Suprapubic skin (tissue), 4 donors: ENCODE measurements at places on chromosomes 7 and 10. TPM values are rescaled to one million over a fixed set of nuclear protein-coding genes. Genes with fewer than 3 reads are reported as not detected.

DNA sequence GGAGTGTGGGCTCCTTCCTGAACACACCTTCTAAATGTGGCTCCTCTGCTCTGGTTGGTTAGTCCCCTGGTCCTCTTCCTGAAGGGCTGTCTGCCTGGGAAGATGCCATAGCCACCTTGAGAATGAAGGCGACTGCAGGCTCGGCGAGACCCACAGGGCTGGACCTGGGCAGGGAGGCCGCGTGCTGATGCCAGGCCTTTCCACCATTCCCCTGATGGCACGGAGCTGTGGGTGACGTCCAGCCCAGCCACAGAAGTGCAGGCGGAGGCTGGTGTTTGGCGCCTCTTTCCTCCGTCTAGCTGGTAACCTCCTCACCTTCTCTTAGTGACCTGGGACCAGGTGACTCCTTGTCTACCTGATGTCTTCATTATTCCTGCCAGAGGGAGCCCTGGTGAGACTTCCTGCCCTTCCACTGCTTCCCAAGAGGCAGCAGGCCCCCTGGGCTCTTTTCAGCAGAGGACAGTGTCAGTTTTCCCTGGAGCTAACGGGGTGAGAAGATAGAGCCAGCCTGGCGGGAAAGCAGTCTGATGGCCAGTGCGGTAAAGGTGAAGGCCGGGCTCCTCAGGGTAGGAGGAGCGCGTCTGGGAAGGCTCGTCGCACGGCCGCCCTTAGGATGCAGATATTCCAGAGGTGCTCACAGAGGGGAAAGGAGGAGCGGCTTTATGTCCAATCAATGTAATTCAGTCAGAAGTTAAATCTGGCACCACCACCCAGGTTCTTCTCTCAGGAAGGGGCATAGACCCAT lies 34.9 kb downstream of the GBX1 start:
- H3K27ac ChIP-seq = no peak overlapping the region
- no peaks in the 10 kb centered on the region for H3K27me3 ChIP-seq
- DNase-seq = no peak
- H3K36me3 ChIP-seq = peaks cover 100% of the 10 kb centered on the region
- H3K4me3 ChIP-seq = no peak overlapping the region

GRCh38 chr10:102850025-102850518 lies 4.0 kb upstream of the BORCS7 start:
- peaks cover 8% of the 10 kb centered on the region for H3K4me1 ChIP-seq
- H3K27ac ChIP-seq = no peak overlapping the region
- no peaks in the 10 kb centered on the region for H3K36me3 ChIP-seq
- H3K4me3 ChIP-seq = no peak overlapping the region
- no peak for DNase-seq

DNA sequence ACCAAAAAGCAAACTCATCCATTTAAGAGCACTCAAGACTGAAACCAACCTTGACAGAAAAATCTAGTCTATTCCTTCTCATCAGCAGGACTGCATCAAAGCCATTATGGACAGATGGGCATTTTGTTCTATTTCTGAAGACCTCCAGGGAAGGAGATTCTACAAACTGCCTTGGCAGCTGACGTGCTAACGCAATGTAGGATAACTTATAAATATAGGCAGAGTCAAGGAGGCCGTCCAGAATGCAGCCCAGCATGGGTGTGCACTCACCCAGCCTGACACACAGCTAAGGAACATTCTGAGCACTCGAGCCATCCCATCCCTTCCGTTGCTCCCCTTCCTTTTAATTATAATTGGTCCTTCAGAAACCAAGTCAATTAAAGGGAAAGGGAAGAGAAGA lies 25.3 kb upstream of the NEBL start:
- no peak overlapping the region for H3K27ac ChIP-seq
- no peaks in the 10 kb centered on the region for H3K36me3 ChIP-seq
- no peak for DNase-seq
- no peaks in the 10 kb centered on the region for H3K27me3 ChIP-seq
- H3K4me1 ChIP-seq = no peaks in the 10 kb centered on the region

DNA sequence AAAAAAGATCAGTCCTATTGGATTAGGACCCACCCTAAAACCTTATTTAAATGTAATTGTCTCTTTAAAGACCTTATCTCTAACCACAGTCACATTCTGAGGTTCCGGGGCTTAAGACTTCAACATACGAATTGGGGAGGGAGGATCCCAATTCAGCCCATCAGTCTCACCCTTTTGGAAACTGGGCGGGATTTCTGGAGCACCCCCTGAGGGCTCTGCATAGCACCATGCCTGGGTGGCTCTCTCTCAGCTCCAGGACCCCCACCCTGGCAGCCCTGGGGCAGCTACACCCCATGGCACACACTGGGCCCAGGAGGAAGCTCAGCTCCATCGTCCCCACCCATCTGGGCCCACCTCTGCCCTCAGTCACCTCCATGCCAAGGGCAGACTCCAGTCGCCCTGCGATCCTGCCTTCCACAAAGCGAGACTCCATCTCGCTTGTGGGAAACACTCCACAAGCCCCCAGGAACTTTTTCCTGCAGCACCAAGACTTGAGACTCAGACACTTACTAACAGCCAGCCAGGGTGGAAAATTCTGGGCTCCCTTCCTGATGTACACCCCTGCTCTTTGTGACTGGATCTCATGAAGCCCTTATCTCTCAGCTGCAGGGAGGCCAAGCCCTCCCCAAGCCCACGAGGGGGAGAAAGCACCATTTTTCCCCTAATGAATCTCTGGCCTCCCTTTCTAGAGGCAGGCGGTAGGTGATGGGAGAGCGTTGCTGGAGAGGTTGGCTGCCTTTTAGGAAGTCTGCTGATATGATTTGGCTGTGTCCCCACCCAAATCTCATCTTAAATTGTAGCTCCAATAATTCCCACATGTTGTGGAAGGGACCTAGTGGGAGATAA lies 90.8 kb upstream of the KDM7A start:
- no peaks in the 10 kb centered on the region for H3K27me3 ChIP-seq
- no peak for DNase-seq
- no peak overlapping the region for H3K27ac ChIP-seq

DNA sequence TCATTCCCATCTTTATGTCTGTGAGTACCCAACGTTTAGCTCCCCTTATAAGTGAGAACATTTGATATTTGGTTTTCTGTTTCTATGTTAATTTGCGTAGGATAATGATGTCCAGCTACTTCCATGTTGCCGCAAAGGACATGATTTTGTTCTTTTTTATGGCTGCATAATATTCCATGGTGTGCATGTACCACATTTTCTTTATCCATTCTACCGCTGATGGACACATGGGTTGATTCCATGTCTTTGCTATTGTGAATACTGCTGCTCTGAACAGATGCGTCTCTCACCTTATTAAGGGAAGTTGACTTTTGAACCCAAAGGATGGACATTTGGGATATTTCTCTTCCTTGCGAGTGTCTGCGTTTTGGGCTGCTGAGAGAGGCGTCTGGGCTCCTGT lies 50.2 kb downstream of the GTF2IRD1 start:
- H3K27me3 ChIP-seq = no peaks in the 10 kb centered on the region
- H3K4me3 ChIP-seq = no peak overlapping the region
- peaks cover 3% of the 10 kb centered on the region for H3K36me3 ChIP-seq
- no peak for DNase-seq

The IMPDH1 gene
- 43.1 TPM for total RNA-seq

- DNase-seq = peak; percentile 48
- peak overlapping the region; percentile 90 for H3K27ac ChIP-seq
- H3K4me1 ChIP-seq = peaks cover 66% of the 10 kb centered on the region
- H3K27me3 ChIP-seq = peaks cover 58% of the 10 kb centered on the region
- peak overlapping the region; percentile 68 for H3K4me3 ChIP-seq
These were observed 3.3 kb downstream of the GATA3 start for GRCh38 chr10:8057636-8058273.

GRCh38 chr10:102231357-102232318 lies 5.5 kb downstream of the ELOVL3 start:
- no peak overlapping the region for H3K27ac ChIP-seq
- H3K4me3 ChIP-seq = peak overlapping the region; percentile 53
- peaks cover 27% of the 10 kb centered on the region for H3K27me3 ChIP-seq
- DNase-seq = no peak
- H3K36me3 ChIP-seq = no peaks in the 10 kb centered on the region

- no peak overlapping the region for H3K27ac ChIP-seq
- DNase-seq = no peak
- no peaks in the 10 kb centered on the region for H3K36me3 ChIP-seq
- no peaks in the 10 kb centered on the region for H3K4me1 ChIP-seq
- H3K4me3 ChIP-seq = no peak overlapping the region
- H3K27me3 ChIP-seq = no peaks in the 10 kb centered on the region
These were observed 23.5 kb upstream of the WAPL start for GRCh38 chr10:86545101-86545500.

DNA sequence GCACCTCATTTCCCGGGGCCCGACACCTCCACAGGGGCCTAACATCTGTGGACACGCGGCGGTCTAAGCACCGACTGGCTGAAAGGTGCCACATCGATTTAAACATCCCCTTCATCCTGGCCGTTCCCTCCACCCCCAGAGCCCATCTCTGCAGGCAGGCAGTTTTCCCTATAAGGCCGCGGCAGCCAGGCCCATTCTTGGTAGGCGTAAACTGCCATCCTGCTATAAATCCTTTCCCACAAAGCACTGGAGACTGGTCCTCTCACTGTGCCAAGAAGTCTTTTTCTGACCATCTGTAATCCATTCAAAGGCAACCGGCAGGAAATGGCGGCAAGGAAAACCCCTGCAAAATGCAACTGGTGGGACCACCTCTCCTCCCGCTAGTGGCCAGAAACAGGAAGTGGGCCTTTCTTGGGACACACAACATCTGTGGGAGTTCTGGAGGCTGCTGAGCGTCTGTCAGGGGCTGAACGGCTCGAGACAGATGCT lies 22.4 kb downstream of the ATXN7L1 start:
- DNase-seq = no peak
- H3K4me1 ChIP-seq = peaks cover 4% of the 10 kb centered on the region
- no peak overlapping the region for H3K27ac ChIP-seq
- no peak overlapping the region for H3K4me3 ChIP-seq
- no peaks in the 10 kb centered on the region for H3K36me3 ChIP-seq

- no peaks in the 10 kb centered on the region for H3K4me1 ChIP-seq
- no peak overlapping the region for H3K4me3 ChIP-seq
- no peak overlapping the region for H3K27ac ChIP-seq
- H3K36me3 ChIP-seq = no peaks in the 10 kb centered on the region
- no peak for DNase-seq
These were observed 575.3 kb downstream of the IPMK start for GRCh38 chr10:57692255-57692980.

The MACC1 gene
- 11.4 TPM for total RNA-seq

The RAMP3 gene
- 34.3 TPM for total RNA-seq
